Fibroblast of skin of left quadriceps (primary cell): ENCODE measurements at places on chromosomes 2 and 18.

DNA sequence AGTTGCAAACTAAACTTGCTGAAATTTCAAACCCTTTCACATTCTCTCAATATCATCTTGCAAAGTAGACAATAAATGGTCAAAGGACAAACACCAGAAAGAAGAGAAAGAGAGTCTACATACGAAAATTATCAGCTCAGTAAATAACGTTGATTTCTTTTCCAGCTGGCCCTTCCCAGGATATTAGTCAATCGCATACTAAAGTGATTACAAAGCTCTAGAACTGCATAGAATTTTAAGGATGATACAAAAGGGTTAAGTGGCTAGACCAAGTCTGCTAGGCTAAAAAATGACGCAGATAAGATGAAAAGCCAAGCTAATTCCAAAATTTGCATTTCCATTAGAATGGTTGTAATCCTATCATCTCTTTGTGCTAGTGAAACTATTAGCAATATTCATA is 405.7 kb downstream of the FBXO15 start:
- DNase-seq, result no peak

GRCh38 chr2:192157776-192158175 is 37.0 kb downstream of the TMEFF2 start:
- no peak for DNase-seq

- DNase-seq, result no peak
Measured at GRCh38 chr2:16394072-16394985, 271.3 kb downstream of the CYRIA start.

DNA sequence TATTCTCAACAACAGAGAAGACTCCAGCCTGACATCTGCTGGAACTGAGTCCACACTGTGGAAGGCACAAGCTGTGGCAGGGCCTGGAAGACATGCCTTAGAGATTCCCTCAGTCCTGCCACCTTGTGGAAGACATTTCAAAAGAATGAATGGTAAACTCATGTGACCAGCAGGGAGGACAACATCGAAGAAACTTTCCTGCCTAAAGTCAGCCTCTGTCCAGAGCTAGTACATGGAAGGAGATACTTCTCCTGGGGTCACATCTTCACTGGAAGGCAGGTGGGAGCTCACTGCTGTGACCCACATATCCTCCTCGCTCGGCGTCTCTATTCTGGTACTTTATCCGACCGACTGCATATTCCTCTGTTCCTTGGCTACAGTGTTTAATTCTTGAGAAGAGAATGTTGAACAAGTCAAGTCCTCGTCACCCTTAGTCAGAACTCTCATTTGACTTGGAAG is 59.5 kb downstream of the PUM2 start:
- DNase-seq, result peak; percentile 63

DNA sequence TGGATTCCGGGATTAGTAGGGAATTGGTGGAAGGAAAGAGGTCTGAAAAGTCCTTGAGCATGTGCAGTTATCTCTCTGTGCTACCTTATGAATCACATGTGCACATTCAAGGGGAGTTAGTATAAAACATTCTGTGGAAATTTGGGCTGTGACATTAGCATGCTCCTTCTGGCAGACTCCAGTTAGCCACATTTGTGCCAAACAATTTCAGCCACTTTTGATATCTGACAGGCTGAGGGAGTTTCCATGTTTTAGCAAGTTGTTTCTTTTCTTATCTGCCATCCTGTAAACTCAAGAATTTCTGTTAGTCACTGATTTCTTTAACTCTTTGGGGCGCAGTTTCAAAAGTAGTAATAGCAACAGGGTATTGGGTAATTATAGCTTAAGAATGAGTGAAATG is 28.3 kb upstream of the GYPC start:
- no peak for DNase-seq

DNA sequence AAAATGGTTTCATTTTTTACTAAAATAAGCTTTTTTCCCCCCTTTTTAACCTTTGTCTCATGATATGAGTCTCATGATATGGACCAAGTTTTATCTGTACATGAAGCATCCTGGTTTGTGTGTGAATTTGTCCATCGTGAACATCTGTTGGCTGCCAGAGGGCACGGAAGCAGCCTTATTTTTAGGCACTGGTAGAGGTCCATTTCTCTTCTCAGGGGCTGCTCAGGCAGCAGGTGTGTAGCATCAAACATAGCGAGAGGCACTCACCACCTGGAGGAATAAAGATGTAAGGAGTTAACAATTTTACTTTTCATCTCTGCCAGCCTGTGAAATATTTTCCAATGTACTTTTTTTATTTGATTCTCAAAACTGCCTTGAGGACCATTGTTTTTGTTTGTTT is 134.5 kb downstream of the RHBDD1 start:
- no peak for DNase-seq

DNA sequence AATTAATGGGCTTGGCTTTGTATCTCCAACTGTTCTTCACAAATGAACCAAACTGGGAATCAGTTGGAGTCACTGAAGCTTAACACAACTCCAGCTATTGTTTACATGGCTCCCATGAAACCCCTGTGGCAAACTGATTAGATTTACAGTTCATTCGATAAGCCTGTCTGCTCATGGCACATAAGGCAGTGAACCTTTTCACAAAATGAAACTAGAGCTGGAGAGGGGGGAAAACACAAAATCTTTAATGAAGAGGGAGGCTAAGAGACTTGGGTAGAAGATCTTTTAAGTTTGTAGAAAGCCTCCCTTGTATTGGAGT is 11.6 kb upstream of the ITGA6 start:
- DNase-seq, result no peak

DNA sequence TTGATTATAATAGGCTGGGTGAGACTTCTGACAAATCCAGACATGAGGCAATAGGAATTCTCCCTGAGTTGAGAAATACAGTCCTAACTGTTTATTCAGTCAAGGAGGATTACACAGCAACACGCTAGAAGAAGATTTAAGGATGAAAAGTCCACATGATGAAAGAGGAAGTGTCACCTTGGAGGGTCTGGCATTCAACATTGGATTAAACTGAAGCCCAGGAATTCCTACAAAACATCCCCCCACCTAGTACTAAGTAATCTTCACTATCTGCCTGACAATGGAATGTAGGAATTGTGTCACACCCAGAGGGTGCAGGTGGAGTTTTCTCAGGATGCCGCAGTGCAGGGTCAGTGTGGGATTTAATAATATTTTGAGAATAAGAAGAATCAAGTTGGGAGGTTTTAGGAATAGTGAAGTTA is 142.4 kb downstream of the SOCS6 start:
- no peak for DNase-seq

DNA sequence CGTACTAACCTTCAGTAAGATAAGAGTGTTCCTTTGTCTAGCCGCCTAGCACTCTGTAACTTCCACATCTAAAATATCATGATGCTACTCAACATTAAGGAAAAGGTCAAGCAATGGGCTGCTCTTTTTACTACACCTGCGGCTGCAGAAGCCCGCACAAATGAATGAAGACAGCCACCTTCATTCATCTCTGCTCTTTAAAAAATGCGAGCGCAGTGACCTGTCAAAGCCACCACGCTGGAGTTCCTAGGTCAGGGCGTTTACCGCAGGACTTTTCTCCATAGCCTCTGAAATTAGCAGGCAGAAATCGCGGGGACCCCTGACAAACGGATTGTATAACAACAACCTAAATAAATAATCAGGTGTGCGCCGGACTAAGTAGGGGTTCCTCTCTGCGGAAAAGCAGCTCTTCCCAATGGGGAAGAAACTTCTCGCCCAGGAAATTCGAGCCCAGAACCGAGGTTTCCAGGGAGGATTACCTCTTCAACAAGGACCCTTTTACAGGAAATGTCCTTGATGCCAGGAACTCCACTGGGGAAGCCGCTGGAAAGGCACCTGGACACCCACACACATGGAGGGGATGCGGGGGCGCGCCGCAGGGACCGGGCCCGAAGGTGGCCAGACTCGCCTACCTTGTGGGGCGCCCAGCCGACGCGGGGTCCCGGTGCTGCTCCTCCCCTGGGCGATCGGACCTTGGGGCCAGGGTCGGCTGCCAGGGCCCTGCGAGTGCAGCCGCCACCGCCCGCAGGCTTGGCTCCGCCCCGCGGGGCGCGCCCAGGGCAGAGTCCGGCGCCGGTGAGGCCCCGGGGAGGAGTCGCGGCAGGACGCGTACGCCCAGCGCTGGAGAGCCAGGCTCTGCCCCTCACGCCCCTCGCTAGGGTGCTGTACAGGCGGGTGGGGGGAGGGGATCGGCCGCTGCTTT is at the start of gene CCDC68:
CCDC68 (minus strand) TSS at position 758 of the 922 bp plus-strand sequence. CDS start 16,670 bp downstream, outside the sequence.
- no peak for DNase-seq

GRCh38 chr2:160275656-160276055 is 75.6 kb upstream of the ITGB6 start:
- DNase-seq, result no peak
